Ecto neural progenitor cell (in vitro differentiated cells): ENCODE measurements at places on chromosomes 7 and 10.

- no peak for DNase-seq
Observed at GRCh38 chr10:82817676-82818422, 942.9 kb downstream of the NRG3 start.

- no peak for DNase-seq
Observed at GRCh38 chr10:24452030-24452429, 243.1 kb downstream of the KIAA1217 start.

DNA sequence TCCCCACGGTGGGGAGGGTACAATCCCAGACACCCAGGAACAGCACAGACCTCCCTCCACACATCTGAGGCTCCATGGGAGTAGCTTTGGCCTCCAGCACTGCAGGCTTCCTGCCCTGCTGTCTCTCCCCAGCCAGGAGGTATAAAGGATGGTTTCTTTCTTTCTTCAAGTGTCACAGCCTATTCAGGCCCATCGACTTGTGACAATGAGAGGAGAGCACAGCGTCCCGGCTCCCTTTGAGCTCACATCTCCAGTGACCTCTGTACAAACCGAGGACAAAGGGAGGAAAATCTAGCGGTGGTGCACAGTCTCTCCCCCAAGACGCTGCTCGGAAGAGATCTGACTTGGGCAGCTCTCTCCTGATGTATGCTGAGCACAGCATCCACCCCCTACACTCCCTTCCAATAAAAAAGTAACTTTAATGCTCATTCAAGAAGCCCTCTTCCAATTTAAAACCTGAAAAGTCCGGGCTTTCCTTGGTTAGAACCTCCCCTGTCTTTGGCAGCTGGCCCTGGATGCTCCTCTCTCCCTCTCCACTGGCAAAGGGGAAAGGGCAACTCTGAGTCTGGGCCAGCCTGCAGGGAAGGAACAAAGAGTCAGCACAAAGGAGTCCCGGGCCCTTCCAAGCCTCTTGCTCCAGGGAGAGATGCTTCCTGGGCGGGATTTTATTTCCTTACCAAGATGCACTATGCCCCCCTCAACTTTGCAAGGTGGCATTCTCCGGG, 18.0 kb downstream of the CHST15 start:
- DNase-seq: peak; percentile 69

DNA sequence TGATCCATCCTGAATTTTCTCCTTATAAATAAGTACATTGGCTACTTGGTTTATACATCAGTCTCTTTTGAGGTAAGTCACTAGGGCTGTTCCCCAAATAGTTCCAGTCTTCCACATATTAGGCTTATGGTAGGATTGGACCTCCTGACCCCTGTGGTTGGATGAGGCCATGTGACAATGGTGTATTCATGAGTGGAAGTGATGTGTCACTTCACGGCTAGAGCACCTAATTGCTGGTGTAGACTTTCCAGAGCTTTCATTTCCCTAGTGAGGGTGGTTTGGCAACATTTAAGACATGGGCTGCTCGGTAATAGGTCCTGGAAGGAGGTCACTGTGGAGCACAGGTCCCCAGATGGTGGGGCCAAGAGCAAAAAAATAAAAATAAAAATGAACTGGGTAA, 141.2 kb upstream of the ABCB5 start:
- no peak for DNase-seq

DNA sequence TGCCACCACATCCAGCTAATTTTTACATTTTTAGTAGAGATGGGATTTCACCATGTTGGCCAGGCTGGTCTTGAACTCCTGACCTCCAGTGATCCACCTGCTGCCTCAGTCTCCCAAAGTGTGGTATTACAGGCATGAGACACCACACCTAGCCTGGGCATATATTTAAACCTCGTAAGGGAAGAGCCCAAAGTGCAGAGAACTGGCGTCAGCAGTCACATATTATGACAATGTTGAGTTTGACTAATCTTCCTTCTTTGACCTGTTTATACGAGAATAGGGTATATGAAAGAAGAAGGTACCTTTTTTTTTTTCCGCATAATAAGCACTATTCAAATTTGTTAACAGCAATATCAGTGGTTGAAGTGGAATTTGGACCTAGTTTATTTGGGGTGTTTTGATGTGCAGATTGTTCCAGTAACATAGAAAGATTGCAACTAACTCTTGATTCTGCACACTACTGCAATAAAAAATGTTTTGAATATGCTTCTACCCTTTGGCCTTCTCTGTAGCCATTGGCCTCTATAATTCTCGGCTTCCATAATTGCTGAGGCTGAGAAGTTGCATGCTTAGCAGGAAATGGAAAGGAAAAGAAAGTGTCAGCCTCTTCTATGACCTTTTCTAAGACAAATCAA, 55.9 kb downstream of the MINPP1 start:
- no peak for DNase-seq

- no peak for DNase-seq
Observed at GRCh38 chr7:105910172-105910571, 33.8 kb upstream of the ATXN7L1 start.

DNA sequence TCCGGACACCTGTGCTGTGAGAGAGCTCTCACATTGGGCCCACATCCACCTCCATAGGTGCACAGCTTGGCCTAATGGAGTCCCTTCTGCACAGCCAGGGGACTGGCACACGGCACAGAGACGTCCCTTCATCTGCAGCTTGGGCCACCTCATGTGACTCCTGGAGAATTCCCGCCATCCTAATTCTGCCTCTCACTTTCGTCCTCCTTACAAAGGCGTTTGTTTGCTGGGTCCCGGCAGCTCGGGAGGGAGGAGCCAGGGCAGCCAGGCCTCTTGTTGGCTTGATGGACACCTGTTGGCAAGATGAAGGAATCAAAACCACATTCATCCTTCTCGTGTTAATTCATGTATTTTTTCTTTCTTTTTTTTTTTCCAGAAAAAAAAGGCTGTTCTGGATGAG, 30.7 kb upstream of the TTYH3 start:
- DNase-seq: no peak

DNA sequence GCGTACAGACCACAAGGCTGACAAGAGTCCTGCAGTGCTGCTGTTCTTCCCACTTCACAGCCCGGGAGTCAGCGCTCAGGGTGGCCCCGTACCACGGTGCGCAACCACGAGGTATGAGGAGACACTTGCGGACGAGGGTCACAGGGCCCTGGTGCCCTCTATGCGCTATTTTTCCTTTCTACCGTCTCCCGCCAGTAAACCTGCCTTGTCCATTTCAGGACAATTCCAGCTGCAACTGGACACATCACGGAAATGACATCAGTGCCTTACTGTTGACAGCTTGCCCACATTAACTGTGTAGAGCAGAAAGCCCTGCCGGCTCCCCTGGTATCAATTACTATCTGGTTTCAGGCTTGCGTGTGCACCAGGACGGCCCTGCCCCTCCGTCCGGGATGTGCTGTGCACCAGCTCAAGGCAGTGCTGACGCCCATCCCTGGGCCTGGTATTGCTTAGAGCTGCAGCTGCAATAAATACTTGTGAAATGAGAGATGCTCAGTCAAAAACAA, 65.1 kb downstream of the ZRANB1 start:
- DNase-seq: no peak

GRCh38 chr7:156459582-156459981, 181.0 kb upstream of the RNF32 start:
- DNase-seq: no peak

GRCh38 chr10:110643035-110643652, 992 bp upstream of the RBM20 start:
- DNase-seq: peak; percentile 71

GRCh38 chr10:8272794-8273425, 218.4 kb downstream of the GATA3 start:
- no peak for DNase-seq

GRCh38 chr10:119398996-119399395, 143.5 kb downstream of the RGS10 start:
- DNase-seq: no peak

- DNase-seq: no peak
Observed at GRCh38 chr10:24193330-24193729, 15.6 kb upstream of the KIAA1217 start.

DNA sequence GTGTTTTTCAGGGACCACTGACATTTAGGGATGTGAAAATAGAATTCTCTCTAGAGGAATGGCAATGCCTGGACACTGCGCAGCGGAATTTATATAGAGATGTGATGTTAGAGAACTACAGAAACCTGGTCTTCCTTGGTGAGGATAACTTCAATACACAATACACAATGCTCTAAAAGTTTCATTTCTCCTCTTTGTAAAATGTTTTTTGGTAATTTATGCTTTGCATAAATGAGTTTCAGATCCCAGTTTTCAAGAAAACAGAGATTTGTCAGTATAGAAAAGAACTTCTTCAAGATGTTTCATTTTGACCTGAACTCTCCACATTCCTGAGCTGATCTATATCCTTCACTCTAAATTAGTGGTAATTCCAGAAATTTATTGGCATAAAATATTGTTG, 14.2 kb downstream of the ZNF92 start:
- no peak for DNase-seq

DNA sequence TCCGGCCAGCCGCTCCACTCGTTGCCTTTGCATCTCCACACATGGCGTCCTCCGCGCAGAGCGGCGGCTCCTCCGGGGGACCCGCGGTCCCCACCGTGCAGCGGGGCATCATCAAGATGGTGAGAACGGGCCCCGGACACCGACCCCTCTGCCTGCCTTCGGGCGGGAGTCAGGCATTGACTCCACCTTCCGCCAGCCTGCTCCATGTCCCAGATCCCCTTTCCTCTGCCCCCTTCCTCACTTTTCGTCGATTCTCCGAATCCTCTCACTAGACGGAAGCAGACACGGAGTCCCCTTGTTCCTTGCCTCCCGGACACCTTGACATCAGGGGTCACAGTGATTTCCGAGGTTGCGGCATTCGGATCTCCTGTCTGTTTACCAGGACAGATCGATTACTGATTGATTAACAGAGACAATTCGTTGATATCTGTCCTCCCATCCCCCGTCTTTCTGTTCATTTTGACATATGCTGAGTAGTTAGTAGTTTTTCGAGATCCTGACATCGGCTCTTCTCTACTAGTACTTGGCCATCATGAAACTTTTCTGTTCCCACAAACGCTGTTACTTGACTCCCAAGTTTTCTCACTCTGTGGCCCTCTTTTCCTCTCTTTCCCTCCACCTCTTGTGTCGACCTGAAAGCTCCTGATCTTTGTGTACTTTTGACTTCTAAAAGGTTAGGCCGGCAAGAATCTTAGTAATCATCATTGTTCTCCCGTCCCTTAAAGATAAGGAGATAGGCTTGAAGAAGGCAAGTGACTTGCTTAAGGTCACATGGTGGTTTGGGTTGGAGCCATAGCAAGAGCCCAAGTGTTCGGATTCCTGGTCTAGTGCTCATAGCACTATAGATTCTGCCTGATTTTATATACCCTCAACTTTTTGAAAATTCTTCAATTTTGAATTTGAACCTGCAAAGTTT, 597 bp downstream of the SND1 start:
- no peak for DNase-seq

DNA sequence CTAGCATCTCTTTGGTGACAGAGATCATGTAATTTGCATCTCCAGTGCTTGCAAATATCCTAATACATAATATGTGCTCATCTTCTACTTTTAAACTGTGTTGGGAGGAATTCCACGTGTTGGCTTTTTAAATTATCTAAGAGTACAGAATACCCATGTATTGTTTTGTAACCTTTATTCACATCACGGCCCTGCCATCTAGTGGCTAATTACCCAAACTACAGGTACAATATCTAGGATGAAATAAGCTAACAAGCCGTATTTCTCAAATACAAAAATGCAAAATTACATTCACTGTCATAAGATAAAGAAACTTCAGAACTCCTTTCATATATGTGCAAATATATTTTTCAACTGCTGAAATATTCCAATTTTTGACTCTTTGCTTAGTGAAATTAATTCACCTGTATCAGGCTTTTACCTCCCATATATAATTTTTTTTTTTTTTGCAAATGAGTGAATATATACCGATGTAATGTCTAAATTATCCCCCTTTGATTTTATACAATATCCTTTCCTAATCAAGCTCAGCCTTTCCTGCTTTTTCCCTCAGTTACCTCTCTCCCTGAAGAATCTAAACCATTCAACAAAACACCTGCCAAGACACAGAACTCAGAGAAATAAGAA, 30.3 kb upstream of the LSM8 start:
- no peak for DNase-seq

- DNase-seq: peak; percentile 86
Observed at GRCh38 chr7:25854608-25855497, 297.1 kb upstream of the NFE2L3 start.

DNA sequence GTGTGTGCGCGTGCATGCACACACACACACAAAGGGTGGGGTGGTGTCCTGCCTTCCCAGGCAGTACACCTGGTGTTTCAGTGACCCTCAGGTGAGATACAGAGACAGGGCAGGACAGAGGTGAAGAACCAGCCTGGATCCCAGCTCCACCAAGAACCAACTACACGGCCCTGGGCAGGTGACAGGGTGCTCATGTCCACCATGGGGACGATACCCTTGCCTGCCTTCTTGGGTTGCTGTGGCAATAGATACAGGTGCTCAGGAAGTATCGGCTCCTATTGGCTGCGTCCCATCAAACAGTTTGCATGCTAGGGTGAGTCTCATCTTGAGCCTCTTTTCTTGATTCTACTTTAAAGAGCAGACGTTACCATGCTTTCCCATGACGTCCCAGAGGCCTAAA, 33.7 kb upstream of the CXCL12 start:
- DNase-seq: peak; percentile 19

DNA sequence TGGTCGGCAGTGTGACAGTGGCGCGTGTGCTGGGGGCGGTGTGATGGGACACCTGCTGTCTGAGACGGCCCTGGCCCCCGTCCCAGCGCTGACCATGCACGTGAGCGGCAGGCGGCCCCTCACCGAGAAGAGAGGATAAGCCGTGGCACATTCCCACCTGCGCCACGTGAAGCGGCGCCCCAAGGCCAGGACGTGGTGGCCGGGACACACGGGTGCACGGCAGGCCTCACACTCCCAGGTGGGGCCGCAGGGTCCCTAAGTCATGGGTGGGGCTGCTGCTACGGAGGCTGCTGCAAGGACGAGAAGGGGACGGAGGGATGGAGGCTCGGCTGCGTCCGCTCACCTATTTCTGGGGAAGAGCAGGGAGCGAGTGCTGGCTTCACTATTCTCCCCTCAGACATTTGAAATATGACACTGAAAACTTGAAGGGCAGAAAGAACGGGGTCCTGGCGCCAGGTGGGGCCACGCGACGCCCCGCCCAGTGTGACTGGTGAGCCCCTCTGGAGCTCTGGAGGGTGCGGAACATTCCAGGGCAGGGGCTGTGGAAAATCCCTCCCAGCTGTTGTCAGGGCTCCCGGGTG, 7.5 kb downstream of the CYP2W1 start:
- DNase-seq: no peak

- DNase-seq: no peak
Observed at GRCh38 chr7:113804475-113805095, 114.2 kb downstream of the PPP1R3A start.

GRCh38 chr10:29112827-29113615, 175.8 kb upstream of the LYZL1 start:
- no peak for DNase-seq

- DNase-seq: no peak
Observed at GRCh38 chr10:48765527-48765926, 80.9 kb downstream of the WDFY4 start.

GRCh38 chr7:137987018-137987349, 14.9 kb downstream of the CREB3L2 start:
- no peak for DNase-seq

DNA sequence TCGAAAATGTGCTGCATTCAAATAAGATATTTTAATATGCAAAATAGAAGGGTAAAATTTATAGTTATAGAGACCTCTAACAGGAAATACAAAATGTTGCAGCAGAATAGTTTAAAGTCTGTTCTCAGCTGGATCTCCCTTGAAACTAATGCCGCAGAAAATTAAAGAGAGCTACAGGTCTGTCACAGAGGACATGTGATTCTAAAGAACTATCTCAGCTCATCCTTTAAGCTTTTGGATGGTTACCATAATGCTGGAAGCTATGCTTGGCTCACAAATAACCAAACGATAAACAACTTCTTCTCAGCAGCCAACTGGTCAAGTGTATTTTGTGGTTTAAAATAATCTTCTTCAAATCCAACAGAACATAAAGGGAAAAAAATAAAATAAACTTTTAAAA, 353.0 kb downstream of the PARD3 start:
- no peak for DNase-seq
